ENCODE measurements at places on chromosomes 1 and 21.

GRCh38 chr1:33022650-33023200 lies 14.0 kb downstream of the AK2 start:
- DNase-seq: no peak

DNA sequence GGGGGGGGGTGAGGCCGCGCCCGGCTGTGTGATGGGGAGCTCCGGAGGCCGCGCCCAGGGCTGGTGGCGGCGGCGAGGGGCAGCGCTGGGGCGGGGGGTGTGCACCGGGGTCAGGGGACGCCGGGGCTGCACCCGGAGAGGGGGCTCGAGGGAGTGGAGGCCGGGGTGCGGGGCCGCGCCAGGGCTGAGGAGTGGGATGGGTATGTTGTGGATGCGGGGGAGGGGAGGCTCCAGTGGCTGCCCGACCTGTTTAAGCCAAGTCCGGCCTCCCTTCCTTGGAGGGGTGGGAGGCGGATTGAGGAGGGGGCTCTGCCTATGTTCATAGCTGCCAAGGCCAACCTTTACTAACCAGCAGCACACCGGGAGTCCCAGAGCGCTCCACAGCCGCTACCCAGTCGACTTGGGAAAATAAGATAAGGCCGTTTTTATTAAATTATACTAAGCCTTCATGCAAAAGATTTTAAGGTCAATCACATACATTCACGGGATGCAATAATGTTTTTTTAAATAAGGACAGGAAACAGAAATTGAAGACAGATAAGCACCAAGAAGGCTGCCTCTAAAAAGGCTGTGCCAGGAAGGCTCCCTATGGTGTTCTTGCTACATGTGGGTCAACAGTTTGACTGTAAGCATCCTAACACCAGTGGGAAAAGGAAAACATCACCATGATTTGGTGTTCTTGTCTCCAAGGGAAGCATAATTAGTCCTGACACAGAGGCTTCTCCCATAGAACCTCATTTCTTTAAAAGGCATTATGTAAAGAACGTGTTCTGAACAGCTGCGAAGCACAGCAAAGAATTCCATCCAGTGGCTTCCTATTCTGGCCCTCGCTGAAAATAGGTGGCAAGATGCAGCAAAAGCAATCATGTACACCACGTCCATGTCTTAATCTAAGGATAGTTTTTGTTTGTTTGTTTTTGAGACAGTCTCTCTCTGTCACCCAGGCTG lies 626 bp upstream of the HLCS start:
- no peak for DNase-seq

DNA sequence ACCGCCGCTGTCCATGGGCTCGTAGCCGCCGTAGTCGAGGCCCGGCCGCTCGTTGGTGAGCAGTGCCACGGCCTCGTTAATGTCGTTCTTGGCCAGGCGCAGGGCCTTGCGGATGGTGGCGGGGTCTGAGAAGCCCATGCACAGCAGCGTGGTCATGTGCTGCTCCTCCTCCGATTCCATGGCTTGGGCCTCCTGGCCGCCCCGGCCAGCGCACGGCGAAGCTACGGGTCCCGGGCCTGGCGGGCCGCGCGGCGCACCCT lies 300 bp downstream of the USP24 start:
- peak; percentile 96 for DNase-seq

DNA sequence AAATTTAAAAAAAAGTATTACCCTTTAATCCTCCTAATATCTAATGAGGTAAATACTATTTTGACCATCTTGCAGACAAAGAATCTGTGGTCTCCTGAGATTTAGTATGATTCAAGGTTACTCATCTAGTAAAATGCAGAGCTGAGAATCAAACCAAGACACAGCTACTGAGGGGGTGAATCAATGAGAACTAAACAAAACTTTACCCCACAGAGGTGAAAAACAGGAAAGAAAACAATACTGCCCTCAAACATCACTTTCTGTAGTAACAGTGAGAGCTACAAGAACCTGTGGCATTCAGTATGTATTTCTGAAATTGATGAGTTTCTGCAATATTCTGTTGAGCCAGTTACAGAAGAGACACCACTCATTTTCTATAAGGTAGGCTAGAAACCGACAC lies 85.1 kb downstream of the JAK1 start:
- DNase-seq: peak; percentile 79

- peak; percentile 77 for DNase-seq
Measured at GRCh38 chr1:64161357-64161941, 42.0 kb upstream of the UBE2U start.

DNA sequence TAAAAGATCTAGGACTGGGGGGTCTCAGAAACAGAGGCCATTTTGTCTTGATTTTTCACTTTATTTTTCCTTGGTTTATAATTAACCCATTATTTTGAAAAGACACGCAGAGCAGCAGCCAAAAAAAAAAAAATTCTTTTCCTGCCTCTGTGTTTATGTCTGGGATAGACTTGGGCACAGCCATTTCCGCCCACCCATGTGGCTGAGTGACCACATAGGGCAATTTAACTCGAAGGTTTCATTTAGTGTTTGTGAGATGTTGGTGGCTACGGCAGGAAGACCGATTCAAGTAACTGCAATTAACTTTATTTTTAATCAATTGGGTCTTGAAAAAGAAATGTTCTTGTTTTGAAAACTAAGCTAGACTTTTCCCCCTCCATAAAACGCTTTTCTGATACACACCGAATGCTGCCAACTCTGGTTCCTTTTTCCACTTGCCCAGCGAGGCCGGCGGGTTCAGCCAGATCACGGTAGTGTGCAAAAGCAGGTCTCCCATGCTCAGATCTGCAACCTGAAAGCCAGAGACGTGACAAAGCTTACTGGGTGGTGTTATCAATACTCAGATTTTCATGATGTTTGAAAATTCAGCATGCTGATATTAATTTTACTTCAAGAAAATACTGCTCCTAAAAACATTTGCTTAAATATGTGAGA lies 97.4 kb upstream of the KRTAP19-8 start:
- no peak for DNase-seq

DNA sequence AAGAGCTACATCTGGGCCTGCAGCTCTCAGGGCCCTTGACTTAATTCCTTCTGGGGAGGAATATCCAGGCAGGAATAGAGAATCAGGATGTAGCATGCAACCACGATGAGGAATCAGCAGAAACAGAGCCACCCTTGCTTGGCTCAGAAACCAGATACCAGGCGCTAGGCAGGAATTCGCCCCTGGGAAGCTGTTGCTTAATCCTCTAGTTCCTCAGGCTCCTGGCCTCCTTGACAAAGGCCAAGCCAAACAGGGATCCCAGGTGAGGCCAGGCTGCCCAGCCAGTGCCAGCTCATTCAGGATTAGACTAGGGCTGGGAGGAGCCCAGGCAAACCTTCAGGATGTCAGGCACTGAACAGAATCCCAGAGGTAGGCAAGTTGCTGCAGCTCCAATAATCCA lies 48.2 kb upstream of the IRF2BP2 start:
- DNase-seq: no peak

GRCh38 chr21:37484535-37485474 lies 118.2 kb downstream of the DYRK1A start:
- DNase-seq: no peak

Data from osteoblast (primary cell).